Inflammatory macrophage (primary cell): ENCODE measurements at places on chromosomes 6 and 20.

- no peak for DNase-seq
These were observed 11.0 kb downstream of the PANK2 start for GRCh38 chr20:3900187-3900604.

DNA sequence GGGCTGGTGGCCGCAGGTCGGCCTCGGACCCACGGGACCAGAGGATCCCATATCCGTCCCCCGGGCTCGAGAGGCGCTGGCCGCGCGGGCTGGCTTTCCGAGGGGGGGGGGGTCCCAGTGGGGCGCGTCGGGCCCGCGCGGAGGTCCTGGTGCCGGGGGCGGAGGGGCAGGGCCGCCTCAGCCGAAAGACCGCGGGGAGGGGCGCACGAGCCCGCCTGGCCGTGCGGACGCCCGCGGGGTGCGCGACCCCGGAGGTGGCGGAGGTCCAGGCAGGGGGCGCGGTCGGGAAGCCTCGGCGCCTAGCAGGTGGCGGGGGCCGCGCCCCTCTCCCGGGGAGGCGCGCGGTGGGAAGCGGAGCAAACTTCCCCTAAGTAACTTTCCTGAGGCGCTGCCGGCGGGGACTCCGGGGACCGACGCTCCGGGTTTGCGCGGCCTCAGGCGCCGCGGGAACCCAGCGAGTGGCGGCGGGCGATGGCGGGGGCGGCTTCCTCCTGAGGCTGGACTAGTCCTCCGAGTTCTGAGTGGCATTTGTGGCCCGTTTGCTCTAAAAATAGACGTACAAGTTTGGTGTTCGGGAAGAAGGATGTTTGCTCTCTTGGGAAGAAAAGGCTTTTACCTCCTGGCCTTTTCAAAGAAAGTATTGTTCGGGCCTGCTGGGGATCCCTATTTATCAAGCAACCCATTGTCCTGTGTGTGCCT lies 26.5 kb upstream of the BTBD3 start:
- peak; percentile 62 for DNase-seq

DNA sequence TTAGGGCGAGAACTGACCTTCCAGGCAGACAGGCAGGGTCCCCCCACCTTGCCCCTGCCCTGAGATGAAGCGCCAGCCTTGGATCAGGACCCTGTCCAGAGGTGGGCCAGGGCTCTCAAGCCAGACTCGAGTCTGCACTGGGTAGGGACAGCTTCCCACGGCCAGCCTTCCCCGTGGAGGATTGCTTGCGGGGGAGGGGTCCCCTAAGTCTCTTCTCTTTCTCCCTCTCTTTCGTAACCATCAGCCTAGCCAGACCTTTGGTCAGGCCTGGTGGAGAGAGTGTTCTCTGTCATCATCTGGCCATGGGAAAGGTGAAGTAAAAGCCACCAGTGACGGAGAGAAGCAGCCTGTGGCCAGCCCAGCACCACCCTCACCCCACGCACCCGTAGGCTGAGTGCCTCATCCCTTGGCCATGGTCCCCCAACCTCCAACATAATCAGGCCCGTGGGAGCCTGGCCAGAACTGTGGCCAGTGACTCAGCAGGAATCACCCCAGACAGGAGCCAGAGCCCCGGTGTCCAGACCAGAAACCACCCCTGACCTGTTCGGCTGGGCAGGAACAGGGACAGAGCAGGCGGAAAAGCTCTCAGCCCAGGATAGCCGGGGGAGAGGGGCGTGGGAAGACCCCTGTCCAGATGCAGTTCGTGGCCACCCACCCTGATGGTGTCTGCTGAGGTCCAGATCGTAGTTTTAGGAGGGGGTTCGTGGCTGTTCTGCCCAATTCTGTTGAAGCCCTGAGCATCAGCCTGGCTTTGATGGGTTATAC lies 47.1 kb downstream of the SNAI1 start:
- peak; percentile 87 for DNase-seq

GRCh38 chr6:13484138-13484708 lies 3.2 kb downstream of the GFOD1 start:
- no peak for DNase-seq

DNA sequence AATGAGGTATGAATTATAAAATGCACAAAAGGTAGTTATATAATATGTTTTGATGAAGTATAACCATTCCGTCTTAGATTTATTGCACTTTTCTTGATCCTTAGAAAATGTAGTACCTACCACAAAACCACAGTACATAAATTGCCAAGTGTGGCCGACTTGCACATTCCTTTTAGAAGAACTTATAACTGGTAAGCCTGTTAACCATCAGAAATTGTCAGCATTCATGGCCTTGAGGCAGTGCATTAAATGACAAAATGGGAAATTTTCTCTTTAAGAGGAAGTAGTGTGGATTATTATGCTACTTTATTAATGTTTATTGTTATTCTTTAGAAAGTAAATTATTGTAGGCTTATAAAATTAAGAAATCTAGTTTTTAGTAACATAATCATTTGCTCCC lies 29.6 kb downstream of the TAB2 start:
- no peak for DNase-seq

- no peak for DNase-seq
These were observed 92.2 kb downstream of the BACH2 start for GRCh38 chr6:90204327-90205056.

DNA sequence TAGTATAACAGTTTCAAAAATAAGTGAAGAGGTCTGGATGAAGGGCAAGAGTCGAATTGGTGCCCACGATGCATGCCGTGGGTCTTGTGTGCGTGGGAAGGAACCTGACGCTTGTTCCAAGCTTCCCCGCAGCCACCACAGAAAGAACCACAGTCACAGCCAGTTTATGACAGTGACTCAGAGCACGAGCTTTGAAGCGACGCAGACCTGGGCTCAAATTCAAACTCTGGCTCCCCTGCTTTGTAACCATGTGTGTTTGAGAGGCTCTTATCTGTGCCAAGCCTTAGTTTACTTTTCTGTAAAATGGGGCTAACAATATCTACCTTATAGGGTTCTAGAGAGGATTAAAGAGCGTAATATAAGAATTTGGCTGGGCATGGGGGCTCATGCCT lies 65.5 kb downstream of the SYNJ2 start:
- peak; percentile 79 for DNase-seq

- DNase-seq: no peak
These were observed 167.4 kb downstream of the CDC5L start for GRCh38 chr6:44554861-44555260.

DNA sequence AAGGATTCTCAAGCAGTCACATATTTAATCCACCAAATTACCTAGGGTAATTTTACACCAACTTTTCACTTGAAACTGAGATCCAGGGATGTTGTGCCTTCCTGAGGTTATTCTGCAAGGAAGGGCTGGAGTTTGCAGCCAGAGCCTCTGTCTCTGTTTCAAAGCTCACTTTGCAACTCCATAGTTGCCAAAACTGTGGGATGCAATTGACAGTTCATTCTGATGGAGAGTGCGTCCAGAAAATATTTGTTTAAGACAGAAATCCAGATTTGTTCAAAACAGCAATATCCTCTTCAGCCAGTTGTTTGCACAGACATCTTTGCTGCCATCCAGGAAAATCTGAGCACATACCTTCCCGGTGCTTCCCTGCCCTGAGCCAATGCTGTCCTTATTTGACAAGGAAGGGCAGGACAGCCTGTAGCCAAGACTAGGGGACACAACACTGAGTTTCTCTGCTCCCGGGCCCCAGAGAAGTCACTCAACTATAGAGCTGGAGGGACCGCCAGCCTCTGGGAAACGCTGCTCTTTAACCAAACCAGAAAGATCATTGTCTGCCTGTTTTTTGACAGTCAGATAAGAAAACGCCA lies 297.4 kb downstream of the HIVEP2 start:
- DNase-seq: no peak

GRCh38 chr20:4649941-4650681 lies 71.6 kb upstream of the PRND start:
- no peak for DNase-seq

DNA sequence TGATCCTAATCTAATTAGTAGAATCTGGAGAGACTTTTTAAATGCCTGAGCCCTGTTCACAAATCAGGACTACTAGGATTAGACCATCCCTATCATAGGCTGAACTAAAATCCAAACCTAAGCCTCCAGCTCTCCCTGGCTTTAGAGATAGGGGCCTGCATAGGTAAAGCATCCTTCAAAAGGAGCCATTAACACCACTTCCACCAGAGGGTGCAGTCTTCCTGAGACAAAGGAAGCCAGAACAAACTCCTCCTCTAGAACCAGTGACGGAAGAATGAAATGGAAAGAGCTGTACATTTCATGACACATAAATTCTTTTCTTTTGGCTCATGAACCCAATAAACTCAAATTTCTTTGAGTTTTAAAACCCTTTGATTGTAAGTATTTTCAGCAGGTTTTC lies 291.2 kb upstream of the ADGRB3 start:
- DNase-seq: peak; percentile 17

DNA sequence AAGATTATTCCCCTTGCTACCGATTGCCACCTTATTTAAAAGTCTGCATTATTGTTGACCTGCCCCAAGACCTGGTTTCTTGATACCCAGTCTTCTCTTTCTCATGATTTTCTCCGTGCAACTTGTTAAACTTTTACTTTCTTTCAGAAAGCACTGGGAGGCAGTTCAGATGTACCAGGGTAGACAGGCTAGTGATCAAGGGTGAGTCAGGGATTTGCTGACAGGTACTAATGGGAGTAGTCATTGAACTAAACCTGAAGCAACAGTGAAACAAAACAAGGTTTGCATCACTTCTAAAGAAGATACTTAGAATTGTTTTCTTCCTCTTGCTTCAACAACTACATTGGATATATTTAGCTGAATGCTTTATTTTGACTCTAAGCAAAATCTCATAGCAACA lies 124.4 kb downstream of the KCNQ5 start:
- no peak for DNase-seq

DNA sequence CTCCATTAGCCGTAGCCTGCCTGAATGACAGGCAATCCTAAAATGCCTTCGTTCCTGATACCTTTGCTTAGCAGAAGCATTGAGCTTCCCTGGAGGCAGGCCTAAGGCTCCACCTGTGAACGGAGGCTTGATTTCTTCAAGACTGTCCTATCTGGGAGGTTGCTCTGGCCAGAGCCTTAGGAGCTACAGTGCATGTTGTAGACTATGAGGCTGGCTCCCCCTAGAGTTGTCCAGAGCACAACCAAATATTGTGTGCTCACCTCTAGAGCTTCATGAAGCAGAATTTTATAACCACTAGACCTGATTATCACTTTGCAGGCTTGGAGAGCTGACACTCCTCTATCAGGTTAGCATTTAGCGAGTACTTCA lies 217.8 kb downstream of the MAFB start:
- peak; percentile 43 for DNase-seq

- no peak for DNase-seq
These were observed 18.4 kb upstream of the PRND start for GRCh38 chr20:4703281-4703676.

DNA sequence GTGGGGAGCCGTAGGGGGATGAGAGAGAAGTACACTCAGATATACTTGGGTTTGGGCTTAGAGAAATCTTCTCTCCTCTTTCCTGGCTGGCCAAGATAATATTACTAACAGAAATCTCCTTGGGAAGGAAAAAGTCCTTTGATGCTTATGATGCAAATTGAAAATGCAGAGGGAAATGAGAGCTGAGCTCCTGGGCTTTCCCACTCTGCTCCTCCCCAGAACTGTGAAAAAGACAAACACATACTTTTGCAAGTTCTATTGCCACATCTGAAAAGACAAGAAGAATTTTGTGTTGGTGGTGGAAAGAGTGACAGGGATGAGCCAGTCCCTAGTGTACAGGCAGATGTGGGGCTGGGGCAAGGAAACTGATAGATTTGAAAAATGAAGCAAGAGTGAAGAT lies 185.9 kb downstream of the ANKRD60 start:
- DNase-seq: no peak

GRCh38 chr6:139568151-139568955 lies 193.9 kb upstream of the CITED2 start:
- peak; percentile 45 for DNase-seq

GRCh38 chr6:39791850-39792539 lies at the start of gene DAAM2:
TSS of gene DAAM2 (plus strand) at chr6:39792376. CDS start at chr6:39856303, 63,927 bp downstream.
- no peak for DNase-seq

DNA sequence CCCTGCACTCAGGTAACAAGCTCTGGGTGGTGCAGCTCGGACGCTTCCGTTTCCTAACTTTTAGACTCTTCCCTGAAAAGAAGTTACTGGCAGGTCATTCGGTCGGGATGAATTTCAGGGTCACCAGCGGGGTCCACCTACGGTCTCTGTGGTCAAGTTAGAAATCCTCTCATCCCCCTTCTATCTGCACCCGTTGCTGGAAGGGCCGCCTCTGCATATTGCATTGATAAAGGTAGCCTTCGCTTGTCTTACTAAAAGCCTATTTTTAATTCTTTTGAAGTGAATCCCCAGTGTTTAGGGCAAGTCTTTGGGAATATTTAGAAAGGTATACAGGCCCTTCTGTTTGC lies 47.3 kb downstream of the LRRN4 start:
- no peak for DNase-seq

GRCh38 chr6:112251171-112251875 lies 3.0 kb downstream of the LAMA4 start:
- DNase-seq: no peak

- DNase-seq: no peak
These were observed 77.2 kb downstream of the TMEM242 start for GRCh38 chr6:157246048-157246630.

GRCh38 chr20:32050851-32051556 lies 1.0 kb upstream of the HCK start:
- DNase-seq: peak; percentile 72
